ENCODE measurements at places on chromosomes 4 and X. TPM values are rescaled to one million over a fixed set of nuclear protein-coding genes. Genes with fewer than 3 reads are reported as not detected.

Gene EDA
- 0.26 TPM for total RNA-seq

GRCh38 chrX:117641913-117642656 lies 474.5 kb downstream of the KLHL13 start:
- no peak overlapping the region for H3K27ac ChIP-seq
- no peaks in the 10 kb centered on the region for H3K4me1 ChIP-seq
- H3K27me3 ChIP-seq = no peaks in the 10 kb centered on the region
- no peak overlapping the region for H3K4me3 ChIP-seq

DNA sequence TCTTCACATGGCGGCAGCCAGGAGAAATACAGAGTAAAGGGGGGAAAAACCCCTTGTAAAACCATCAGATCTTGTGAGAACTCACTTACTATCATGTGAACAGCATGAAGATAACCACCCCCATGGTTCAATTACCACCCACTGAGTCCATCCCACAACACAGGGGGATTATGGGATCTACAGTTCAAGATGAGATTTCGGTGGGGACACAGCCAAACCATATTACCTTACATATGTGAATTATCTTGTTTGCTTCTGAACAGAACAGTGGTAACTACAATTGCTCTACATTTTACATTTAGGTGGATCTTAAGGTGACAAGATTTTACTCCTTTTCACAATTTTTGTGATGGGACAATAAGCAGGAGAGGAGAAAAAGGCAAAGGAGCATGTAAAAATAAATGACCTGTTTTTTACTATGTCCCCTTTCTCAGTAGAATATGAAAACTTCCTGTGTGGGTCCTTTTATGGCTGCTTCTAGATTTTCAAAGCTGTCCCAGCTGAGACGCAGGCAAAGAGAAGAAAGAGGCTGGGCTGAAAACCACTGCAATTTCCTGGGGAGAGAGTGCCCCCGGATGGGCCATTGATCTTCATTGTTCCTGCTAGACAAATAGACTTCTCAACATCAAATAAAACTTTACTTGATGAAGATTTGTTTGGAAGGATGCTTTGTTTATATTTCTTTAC lies 45.9 kb upstream of the PGM2 start:
- no peaks in the 10 kb centered on the region for H3K36me3 ChIP-seq
- H3K4me3 ChIP-seq = no peak overlapping the region
- no peaks in the 10 kb centered on the region for H3K4me1 ChIP-seq
- peak; percentile 22 for DNase-seq
- H3K27me3 ChIP-seq = peaks cover 2% of the 10 kb centered on the region

- no peak for DNase-seq
- no peak overlapping the region for H3K27ac ChIP-seq
- no peaks in the 10 kb centered on the region for H3K4me1 ChIP-seq
- no peaks in the 10 kb centered on the region for H3K27me3 ChIP-seq
- H3K36me3 ChIP-seq = no peaks in the 10 kb centered on the region
Observed at GRCh38 chr4:167939863-167940616, 152.3 kb upstream of the ANXA10 start.

GRCh38 chrX:70664726-70665125 lies 220.1 kb downstream of the DLG3 start:
- no peaks in the 10 kb centered on the region for H3K4me1 ChIP-seq
- H3K4me3 ChIP-seq = no peak overlapping the region
